Fibroblast of mammary gland (primary cell): ENCODE measurements at places on chromosomes 2 and 18.

GRCh38 chr18:62844850-62845643, 129.7 kb downstream of the PHLPP1 start:
- no peak for DNase-seq

DNA sequence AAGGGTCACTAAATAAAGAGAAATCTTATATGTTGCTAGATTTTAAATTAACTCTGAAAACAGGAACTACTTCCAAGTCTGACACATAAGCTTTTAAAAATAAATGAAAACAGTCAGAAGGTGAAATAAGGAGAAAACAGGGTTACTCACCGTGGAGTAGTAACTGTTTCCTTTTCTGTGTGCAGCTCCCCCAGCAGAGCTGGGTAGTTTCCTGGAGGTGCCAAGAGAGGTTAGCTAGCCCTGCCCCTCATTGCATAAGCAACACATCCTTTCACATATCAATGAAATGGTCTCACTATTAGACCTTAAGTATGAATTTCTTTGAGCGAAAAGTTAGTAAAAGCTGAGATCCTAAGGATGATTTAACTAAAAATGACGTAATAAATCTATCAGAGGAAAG, 54.0 kb upstream of the GPR75 start:
- DNase-seq: peak; percentile 68

GRCh38 chr2:140593132-140593531, 1537.7 kb downstream of the LRP1B start:
- DNase-seq: no peak

GRCh38 chr2:127065940-127066318, 41.0 kb downstream of the BIN1 start:
- DNase-seq: no peak

DNA sequence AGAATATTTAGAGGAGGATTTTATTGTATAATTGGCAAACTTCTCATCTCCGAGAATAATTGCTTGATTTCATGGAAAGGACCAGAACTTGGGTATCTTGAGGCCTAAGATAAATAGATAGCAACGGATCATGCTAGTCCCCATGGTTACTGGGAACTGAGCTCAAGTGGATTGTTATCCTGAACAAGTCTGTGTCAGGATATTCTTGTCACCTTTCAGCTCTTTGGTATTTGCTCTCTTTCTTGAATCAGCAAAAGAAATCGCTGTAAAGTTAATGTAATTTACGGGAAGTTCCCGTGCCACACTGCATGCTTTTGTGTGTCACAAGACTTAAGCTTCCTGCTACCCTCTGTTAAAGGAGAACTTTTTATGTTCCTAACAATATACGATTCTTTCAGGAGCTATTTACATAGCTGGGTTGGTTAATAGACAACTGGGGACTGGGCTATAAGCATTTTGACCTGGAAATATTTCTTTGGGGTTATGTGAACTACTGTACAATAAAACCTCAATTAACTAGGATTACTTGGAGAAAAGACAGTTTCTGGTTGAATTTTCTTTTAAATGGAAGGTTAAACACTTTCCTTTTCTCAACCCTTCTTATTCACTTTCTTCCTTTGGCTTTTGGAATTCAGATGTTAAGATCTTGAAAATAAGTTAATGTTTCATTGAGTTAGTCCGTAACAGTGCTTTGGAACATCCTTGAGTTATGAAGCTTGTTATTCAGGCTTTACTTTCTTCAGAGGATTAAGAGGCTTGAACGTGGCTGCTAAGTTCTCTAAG, 151.2 kb downstream of the FMNL2 start:
- DNase-seq: no peak

- no peak for DNase-seq
Measured at GRCh38 chr2:167692936-167693335, 554.5 kb downstream of the STK39 start.

DNA sequence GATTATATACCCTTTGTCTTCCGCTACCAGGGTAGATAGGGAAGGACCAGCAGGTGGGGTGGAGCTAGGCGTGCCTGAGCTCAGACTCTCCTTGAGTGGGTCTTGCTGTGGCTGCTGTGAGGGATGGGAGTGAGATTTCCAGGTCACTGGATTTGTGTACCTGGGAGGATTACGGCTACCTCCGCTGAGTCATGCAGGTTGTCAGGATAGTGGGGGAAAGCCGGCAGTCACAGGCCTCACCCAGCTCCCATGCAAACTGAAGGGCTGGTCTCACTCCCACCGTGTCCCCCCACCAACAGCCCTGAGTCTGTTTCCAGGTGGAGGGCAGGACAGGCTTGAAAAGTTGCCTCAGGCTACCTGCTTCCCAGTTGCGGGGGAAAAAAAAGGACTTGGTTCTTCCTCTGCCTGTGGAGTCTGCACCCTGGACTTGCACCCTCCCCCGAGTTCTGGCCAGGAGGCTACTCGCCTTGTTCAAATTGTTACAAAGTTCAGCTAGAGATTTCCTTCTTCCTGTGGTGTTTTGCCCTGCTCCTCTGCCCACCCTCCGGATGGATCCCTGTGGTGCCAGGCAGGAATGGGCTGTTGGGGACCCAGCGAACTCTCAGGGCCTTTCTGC, 268.3 kb downstream of the VAPA start:
- DNase-seq: no peak

- DNase-seq: no peak
Measured at GRCh38 chr2:24163601-24164000, 11.3 kb upstream of the FAM228A start.

DNA sequence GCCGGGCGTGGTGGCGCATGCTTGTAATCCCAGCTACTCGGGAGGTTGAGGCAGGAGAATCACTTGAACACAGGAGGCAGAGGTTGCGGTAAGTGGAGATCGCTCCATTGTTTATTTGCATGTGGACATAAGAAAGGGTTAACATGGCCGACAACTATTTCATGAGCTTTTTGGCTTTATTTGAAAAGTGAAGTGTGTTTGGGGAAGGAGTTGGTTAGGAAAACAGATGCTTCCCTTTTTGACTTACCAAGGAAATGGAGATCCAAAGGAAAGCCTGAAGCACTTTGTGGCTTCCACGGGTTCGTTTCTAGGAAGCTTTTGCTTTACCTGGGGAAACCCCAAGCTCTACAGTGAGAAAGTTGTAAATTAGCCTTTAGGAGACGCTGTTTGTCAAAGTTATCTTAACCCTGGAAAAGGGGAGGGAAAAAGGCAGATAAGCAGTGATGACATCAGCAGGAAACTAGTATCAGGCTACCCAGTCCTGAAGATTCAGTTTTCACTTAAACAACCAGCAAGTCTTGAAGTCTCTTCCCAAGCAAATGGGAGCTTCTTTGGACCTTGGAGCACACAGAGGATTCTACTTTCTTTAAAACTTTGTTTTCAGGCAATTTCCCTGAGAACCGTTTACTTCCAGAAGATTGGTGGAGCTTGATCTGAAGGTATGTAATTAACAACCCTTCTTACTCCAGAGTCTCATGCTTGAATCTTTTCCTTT, at the start of gene CASP10:
Gene CASP10, plus strand, starts transcription at position 492 of the 715 bp plus-strand sequence. CDS start 2,637 bp downstream, outside the sequence.
- peak; percentile 73 for DNase-seq

DNA sequence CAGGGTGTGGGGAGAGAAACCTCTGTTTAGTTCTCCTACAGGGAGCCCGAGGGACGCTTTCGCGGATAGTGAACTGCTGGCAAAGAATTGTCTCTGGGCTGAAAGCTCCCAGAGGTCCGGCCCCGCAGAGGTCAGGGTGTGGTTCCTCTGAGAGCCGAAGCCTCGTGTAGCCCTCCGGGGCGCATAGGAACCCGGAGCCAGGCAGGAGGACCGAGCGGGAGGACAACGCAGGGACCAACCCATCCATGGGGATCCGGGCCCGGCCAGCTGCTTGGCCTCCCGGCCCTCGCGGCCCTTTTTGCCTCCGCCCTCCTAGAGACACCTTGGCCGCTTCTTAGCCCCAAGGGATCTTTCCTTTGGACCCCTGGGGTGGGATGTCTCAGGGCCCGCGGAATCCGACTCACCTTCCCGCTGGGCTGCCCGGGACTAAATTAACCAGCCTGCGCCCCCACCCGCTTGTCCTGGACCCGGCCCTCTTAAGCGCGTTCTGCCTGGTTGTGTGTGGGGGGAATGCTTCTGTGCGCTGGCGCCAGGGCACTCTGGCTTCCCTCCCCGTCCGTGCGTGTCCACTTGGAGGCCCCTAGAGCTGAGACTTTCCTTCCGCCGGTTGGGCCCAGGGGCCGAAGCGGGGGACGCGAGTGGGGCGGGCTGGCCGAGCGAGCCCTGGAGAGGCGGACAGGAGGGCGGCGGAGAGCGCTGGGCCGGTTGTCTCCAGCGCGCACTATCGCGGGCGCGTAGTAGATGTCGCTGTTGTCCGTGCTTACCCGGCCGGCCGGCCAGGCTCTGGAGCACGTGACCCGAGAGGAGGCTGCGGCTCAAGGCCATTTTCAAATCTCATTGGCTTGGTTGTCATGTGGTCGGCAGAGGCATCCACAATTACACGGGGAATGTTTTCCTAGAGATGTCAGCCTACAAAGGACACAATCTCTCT, at the start of gene HOXD10:
Gene HOXD10, plus strand, starts transcription at position 896 of the 931 bp plus-strand sequence. CDS start 56 bp downstream, outside the sequence.
- peak; percentile 81 for DNase-seq

- no peak for DNase-seq
Measured at GRCh38 chr2:159101755-159102489, 133.5 kb downstream of the TANC1 start.

DNA sequence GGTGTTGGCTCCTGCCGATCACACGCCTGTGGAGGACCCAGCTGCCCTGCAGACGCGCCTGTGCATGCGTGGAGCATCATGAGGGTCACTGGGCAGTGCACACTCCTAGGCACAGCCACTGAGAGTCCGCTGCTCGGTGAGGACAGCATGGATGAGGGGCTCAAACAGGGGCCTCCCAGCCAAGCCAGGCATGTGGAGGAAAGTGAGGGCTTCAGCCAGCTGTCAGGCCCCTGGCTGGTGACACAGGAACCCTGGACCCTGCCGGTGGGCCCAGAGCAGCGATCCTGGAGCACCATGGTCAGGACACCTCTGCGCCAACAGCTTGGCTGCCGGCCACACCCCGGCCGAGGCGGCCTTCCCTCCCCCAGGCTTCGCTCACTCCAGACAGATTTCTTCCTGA, 171.2 kb downstream of the RTP5 start:
- no peak for DNase-seq

DNA sequence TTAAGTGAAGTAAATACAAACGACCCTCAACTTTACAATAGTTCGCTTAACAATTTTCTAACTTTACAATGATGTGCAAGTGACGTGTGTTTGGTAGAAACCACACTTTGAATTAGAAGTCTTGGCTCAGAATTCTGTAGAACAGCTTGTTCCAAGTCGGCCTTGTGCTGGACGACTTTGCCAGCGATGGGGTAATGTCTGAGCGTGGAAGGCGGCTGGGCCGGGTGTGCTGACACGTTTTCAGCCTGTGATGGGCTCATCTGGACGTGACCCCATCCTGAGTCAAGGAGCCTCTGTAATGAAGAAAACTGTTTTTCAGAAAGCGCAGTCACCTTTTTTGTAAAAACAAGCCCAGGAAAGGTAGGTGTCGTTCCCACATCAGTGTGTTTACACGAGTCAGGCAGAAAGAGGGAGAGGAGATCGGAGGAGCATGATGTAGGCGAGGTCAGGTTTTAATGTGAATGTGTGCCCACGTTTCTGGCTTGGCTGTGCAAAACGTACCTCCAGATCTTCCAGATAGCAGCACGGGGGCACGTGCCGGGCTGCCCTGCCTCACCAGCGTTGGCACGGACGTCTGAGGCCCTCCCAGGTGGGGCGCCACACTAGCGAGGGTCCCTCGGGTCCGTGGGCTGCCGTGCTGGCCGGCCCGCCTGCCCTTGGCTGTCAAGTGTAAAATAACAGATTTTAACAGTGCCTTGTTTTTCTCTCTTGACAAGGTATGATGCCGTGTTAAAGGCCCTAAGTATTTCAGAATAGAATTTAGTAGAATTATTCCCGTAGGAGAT, 54.6 kb downstream of the CTDP1 start:
- peak; percentile 80 for DNase-seq

DNA sequence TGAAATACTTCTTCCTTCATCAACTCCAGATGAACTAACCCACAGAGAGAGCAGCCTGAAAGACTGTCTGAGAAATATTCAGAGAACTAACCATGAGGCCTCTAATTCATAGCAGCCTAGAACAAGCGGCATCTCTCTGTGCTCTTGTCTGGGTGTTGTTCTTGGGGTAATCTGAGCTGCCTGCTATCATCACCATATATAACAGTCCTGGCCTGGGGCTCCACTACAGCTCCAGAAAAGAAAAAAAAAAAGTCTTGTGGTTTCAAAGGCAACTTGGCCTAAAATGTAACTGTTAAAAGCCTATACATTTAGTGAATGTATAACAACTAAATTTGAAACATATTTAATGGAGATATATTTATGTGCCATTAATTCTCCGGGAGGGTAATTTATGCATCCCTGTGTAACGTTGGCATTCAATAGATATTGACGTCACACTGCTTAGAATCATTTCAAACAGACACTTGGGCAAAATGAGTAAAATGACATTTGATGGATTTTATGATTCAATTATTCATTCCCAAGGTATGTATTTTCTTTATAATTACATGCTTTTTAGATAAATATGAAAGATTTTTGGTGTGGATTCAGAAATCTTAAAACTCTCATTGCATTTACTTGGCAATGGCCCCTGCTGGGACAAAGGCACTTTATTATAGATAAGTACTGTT, 294.3 kb downstream of the HRH4 start:
- no peak for DNase-seq

- no peak for DNase-seq
Measured at GRCh38 chr2:172896661-172897081, 161.0 kb downstream of the RAPGEF4 start.

GRCh38 chr18:47436871-47437270, 185.4 kb upstream of the SKOR2 start:
- peak; percentile 28 for DNase-seq

GRCh38 chr2:167929484-167929883, 317.9 kb downstream of the STK39 start:
- no peak for DNase-seq

GRCh38 chr2:43298500-43298899, 72.1 kb upstream of the ZFP36L2 start:
- no peak for DNase-seq

GRCh38 chr2:241808721-241809382, at the start of gene NEU4:
NEU4 (plus strand) TSS chr2:241809193; CDS start chr2:241814485, 5,292 bp downstream.
- DNase-seq: no peak

GRCh38 chr2:221133941-221134340, 438.2 kb downstream of the EPHA4 start:
- no peak for DNase-seq

- peak; percentile 100 for DNase-seq
Measured at GRCh38 chr2:237141571-237142051, 55.9 kb downstream of the COPS8 start.

- no peak for DNase-seq
Measured at GRCh38 chr2:209387389-209387788, 36.5 kb upstream of the MAP2 start.
